Immature natural killer cell (primary cell): ENCODE measurements at places on chromosomes 1 and 21.
A peak's percentile ranks its signal among the peaks of the same experiment; 100 is the strongest.

GRCh38 chr1:154157520-154158306, 2.8 kb upstream of the NUP210L start:
- DNase-seq, result peak; percentile 73

GRCh38 chr1:212458817-212459216, 26.1 kb downstream of the NENF start:
- DNase-seq, result no peak

- DNase-seq, result no peak
Measured at GRCh38 chr1:30778154-30778978, 20.8 kb upstream of the LAPTM5 start.

- DNase-seq, result no peak
Measured at GRCh38 chr1:210554382-210554781, 225.7 kb downstream of the HHAT start.

DNA sequence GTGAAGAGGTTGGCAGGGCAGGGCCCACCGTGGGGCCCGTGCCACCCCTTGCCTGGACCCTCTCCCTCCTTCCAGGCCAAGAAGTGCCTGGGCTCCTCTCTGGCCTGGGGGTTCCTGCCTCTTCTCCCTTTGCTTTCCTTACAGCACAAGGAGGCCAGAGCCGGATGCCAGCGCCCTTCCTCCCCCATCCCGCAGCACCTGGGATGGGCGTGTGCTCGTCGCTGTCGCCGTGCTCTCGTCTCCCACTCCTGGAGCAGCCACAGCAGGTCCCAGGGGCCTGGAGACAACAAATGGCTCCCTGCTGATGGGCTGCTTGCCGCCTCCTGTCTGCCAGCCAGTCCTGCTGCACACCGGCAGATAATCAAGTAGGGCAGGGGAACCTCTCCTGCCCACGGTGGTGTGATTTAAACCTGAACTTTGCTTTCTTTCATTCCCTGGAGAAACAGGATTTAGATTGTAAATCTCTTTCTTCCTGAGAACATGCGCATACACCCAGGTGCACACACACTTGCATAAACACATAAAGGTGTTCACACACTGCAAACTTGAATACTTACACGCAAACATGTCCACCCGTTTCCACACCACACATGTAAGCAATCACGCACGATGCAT, 50.8 kb upstream of the POU3F1 start:
- no peak for DNase-seq

DNA sequence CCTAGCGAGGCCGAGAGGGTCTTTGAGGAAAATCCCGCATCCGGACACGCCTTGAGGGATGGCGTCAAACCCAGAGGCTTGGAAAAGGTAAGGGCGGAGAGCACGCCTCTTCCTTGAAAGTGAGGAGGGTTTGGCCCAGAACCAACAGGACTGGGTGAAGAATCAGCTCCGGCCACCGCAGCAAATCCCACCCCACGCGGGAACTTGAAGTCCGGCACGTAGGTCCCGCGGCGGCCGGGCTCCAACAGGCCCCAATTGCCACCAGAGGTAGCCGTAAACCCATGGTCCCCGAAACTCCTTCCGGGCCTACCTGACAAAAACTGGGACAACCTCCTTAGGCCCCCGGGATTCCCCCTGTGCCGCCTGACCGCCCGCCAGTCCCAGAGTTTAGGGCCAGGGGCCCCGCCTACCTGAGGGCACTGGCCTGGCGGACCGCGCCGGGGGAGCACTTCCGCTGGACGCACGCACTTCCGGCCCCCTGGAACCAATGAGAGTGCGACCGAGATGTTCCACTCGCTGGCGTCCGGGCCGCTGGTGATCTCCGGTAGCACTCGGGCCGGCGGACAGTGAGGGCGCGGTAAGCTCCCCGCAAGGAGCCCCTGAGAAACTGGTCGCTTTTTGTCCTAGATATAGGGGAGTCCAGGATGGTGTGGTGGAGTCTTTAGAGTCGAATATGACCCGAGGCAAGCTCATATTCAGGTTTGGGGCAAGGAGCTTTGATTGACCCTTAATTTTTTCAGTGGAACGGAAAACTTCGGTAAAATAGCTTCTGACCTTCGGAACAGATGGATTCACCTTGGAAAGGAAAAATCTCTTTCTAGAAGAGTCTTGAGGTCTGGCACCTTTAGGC, at the start of the genes LZIC and NMNAT1:
TSS of gene LZIC (minus strand) at position 453 of the 850 bp plus-strand sequence. CDS start 6,772 bp downstream, outside the sequence.
TSS of gene NMNAT1 (plus strand) at position 537 of the 850 bp plus-strand sequence. CDS start 28,599 bp downstream, outside the sequence.
- DNase-seq, result peak; percentile 90

GRCh38 chr21:29943885-29944284, 4.1 kb upstream of the GRIK1 start:
- no peak for DNase-seq

DNA sequence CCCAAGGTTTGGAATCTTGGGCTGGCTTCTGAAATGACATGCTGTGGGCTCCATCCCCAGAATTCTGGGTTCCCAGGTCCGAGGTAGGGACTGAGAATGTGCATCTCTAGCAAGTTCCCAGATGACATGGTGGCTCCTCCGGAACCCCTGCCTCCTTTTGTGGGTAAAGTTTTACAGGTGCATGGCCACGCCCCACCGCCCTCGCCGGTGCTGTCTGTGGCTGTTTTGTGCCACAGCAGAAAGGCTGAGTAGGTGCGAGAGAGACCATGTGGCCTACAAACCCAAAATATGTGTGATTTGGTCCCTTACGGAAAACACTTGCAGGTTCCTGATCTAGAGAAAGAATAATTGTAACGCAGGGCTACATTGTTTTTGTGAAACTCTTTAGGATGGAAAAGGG, 30.9 kb downstream of the SKI start:
- DNase-seq, result no peak

- DNase-seq, result no peak
Measured at GRCh38 chr1:84247425-84248220, 53.9 kb upstream of the SAMD13 start.

DNA sequence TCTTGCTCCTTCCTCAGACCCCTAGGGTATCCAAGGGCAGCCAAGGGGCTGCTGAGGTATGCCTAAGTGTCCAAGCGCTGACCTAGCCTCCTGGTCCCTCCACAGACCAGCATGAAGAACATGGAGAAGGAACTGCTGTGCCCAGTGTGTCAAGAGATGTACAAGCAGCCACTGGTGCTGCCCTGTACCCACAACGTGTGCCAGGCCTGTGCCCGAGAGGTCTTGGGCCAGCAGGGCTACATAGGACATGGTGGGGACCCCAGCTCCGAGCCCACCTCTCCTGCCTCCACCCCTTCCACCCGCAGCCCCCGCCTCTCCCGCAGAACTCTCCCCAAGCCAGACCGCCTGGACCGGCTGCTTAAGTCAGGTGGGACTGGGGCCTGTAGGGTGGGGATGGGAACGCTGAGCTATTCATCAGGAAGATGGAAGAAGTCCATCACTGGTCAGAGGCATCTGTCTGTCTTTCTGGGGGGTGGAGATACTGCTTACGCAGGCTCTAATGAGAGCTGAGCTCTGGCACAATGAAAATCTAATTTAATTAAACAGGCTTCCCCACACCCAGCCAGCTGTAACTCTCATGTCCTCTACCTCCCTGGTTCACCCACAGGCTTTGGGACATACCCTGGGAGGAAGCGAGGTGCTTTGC, 1.8 kb downstream of the TRIM46 start:
- DNase-seq, result no peak

- DNase-seq, result no peak
Measured at GRCh38 chr1:44566281-44567046, 107.8 kb downstream of the TMEM53 start.
